ENCODE measurements at places on chromosomes 7 and 10. TPM values are rescaled to one million over a fixed set of nuclear protein-coding genes. Genes with fewer than 3 reads are reported as not detected.

- no peak for DNase-seq
These were observed 34.4 kb downstream of the SCRN1 start for GRCh38 chr7:29955075-29955792.

DNA sequence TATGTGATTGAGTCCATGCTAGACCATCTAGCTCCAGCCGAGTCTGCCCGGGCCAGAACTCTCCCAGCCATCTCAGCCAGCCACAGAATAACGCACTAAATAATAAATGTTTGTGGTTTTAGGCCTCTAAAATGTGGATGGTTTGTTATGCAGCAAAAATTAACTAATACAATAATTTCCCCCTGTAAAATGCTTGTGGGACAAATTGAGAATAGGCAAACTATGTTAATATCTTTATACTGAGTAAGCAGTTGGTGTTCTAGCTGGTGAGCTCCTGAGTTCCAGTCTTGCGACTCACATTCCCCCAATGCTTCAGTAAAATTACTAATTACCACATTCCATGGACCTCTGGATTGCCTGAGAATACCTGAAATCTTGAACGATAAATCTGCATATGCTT is 316.8 kb upstream of the NFE2L3 start:
- peak; percentile 33 for DNase-seq

DNA sequence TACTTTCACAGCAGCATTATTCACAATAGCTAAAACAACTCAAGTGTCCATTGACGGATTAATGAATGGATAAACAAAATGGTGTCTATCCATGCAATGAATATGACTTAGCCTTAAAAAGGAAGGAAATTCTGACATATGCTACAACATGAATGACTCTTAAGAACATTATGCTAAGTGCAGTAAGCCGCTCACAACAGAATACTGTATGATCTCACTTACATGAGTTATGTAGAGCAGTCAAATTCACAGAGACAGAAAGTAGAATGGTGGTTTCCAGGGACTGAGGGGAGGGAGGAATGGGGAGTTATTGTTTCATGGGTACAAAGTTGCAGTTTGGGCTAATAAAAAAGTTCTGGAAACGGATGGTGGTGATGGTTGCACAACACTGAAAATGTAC is 282.0 kb downstream of the GRID1 start:
- DNase-seq, result no peak

- DNase-seq, result no peak
These were observed 20.2 kb upstream of the CPA5 start for GRCh38 chr7:130324306-130324943.

GRCh38 chr7:50687575-50688225 is 95.0 kb downstream of the GRB10 start:
- DNase-seq, result peak; percentile 79

DNA sequence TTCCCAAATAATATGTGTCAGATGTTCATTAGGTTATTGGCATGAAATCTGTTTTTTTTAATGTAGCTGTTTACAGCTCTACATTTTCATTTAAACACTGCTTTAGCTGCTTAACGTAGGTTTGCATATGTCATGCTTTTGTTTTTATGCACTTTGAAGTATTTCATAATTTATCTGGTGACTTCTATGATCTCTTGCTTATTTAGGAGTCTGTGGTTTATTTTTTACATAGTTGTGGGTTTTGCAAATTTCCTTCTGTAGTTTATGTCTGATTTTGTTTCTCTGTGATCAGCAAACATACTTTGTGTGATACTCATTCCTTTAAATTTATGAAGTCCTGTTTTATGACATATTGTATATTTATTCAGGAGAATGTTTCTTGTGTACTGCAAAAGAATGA is 606.5 kb upstream of the PFKP start:
- no peak for DNase-seq

GRCh38 chr7:134785842-134786241 is 6.4 kb downstream of the CALD1 start:
- peak; percentile 18 for DNase-seq

- DNase-seq, result no peak
These were observed 406.3 kb downstream of the GFRA1 start for GRCh38 chr10:115866691-115867090.

DNA sequence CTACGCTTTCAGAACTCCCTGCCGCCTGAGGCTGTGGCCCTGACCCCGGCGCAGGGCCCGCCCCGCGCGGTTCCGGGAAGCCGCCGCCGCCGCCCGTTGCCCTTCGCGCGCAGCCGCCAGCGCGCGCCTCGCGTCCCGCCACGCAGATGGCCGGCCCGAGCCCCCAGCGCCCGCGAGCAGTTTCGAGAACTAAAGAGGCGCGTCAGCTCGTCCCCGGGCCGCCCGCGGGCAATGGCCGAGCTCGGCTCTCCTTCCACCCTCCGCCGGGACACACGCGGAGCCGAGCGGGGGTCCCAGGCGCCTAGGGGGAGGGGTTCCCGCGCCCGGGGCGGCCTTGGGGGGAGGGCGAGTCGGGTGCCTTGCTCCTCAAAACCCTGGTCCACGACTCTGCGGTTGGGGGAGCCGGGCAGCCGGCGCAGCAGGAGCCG is 1.8 kb downstream of the HNRNPF start:
- DNase-seq, result peak; percentile 35

DNA sequence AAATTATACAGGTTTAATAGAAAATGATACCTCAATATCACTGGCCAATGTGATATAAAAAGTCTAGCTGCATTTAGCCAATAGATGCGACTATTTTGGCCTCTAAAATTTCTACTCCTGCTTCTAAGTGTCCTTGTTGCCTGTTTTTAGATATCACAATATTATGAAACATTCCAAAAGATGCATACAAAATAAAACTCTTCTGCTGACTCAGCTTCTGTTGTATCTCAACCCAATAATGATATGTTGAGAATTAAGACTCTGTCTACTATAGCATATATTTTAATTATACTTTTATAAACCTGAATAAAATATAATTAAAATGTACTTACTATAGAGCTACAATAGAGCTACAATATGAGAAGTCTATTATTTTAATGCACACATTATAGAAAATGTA is 661.0 kb upstream of the TEX47 start:
- no peak for DNase-seq

DNA sequence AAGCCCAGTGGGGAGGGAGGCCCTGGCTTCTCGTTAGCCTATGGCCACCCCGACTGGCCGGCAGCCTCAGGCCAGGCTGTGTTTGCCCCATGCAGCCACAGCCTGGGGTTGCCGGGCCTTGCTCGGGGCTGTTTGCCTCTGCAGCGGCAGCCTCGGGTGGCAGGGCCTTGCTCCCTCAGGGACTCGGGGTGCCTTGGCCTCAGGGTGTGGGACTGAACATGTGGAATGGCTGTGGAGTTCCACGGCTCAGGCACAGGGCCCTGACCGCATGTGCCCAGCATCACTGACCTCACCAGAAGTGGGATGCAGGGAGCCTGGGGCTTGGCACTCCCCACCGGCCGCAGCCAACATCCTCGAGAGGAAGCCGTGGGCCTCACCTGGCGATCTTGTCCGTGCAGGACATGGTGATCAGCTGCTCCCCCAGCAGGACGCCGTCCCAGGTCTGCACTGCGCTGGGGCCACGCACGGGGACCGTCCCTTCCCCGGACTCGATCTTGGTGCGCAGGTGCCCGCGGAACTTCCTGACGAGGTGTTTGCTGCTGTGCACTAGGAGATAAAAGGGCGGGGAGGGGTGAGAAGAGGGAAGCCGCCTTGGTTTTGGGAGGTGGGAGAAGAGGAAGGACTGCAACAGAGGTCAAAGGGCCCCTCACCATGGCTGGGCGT is 160.5 kb downstream of the WDR37 start:
- no peak for DNase-seq

- no peak for DNase-seq
These were observed 37.0 kb upstream of the EGR2 start for GRCh38 chr10:62852961-62853702.

DNA sequence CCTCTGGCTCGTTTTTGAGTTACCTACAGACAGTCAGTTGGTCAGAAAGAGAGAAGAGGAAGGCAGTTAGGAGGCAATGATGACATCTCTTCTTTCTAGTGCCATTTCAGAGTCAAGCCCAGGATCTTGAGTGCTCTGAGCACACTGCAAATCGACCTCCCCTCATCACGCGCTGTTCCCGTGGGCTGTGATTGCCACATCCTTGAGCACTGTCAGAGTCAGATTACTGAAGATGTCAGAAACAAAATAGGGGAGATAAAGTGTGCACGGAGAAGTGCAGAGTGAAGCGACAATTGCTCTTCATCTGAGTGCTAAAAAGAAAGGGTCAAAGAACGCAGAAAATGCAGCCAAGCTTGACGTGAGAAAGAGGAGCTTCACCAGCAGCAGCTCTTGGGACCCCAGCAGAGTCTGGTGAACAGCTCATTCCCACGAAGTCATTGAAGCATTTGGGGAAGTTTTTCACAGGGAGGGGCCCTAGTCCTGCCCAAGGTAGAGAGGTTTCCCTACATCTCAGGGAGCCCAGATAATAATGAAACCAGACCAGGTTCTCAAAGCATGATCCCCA is 661.7 kb upstream of the AUTS2 start:
- no peak for DNase-seq

- DNase-seq, result no peak
These were observed 663.6 kb downstream of the PARD3 start for GRCh38 chr10:34151481-34151880.

DNA sequence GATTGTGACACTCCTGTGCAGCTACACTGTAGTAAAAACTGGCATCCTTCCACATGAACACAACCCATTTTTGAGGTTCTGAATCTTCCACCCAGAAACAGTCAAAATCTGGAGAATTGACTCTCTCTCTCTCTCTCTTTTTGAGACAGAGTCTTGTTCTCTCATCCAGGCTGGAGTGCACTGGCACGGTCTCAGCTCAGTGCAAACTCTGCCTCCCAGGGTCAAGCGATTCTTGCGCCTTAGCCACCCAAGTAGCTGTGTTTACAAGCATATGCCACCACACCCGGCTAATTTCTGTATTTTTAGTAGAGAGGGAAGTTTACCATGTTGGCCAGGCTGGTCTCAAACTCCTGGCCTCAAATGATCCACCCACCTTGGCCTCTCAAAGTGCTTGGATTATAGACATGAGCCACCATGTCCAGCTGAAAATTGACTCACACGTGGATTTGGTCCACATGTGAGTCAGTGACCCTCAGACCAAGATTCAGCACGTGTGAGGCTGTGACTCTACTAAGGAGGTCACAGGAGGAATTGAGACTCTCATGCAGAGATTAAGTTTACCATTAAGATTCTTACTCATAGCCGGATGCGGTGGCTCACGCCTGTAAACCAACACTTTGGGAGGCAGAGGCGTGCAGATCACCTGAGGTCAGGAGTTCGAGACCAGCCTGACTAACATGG is 12.1 kb upstream of the ZNF107 start:
- no peak for DNase-seq

GRCh38 chr10:129411393-129411705 is 55.7 kb upstream of the MGMT start:
- DNase-seq, result no peak

DNA sequence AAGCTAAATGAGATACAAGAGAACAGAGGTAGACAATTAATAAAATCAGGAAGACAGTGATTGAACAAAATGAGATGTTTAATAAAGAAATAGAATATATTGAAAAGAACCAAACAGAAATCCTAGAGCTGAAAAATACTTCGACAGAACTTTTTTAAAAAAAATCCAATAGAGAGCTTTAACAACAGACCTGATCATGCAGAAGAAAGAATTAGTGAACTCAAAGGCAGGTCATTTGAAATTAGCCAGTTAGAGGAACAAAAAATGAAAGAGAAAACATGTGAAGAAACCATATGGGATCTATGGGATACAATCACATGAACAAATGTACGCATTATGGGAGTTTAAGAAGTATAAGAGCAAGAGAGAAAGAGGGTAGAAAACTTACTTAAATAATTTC is 37.3 kb upstream of the ADRA2A start:
- no peak for DNase-seq

DNA sequence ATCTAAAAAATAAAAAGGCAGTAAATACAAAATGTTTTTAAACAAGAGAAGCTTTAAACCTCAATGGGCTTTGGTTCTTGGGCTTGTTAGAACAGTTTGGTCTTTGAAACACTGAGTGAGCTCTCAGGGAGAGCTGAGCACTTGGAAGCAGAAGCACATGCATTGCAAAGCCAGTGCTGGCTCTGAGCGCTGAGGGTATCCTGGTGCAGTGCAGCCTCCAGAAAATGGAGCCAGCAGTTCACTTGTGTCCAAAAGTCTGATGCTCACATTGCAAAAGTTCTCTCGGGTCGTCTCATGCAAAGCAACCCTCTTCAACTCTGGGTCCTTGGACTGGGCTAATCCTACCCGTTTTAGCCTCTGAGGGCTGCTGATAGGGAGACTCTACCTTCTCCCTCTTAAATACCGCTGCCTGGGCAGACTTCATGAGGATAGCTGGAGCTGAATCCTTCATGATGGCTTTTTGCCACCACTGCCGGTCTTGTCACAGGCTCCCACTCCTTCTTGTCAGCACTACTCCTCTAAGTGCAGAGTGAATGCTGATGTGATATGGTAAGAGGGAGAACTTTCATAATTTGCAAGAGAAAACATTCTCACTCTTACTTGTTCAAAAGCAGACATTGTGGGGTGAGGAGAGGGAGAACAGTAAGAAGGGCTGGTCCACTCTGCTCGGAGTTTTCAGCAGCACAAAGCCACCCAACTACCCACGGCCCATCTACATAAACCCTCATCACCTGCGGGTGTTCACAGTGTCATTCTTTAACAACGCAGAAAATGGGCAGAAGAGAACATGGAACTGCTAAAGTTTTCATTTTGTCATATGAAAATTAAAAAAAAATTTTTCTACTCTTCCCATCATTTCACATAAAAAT is 42.2 kb upstream of the BMPER start:
- DNase-seq, result no peak

DNA sequence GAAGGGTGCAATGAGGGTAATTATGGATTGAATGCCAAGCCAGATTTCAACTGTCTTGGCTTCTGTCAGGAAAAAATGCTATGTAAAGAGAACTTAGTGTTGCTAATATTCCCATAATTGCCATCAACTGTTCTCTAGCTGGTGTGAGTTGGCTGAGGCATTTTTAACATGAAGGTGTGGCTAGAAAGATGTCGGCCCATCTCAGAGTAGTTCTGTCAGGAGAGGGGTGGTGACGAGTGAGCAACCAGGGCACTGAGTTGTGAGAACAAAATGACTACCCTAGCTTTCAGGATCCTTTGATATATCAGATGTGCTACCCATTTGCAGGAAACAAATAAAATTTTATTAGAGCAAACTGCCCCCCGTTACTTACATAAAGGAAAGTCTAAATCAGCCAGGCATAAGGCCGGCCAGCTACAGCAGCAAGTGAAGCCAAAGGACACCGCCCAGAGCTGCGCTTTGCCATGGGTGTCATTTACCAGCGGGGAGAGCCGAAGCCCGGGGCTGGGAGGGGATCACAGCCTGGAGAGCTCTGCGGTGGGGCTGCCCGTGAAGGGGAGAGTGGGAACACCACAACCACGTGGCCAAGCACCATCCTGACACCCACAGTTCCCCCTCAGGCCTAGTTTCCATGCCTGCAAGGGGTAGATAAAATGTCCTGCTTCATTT is 141.4 kb downstream of the ICA1 start:
- no peak for DNase-seq

The TBXAS1 gene
- 2.4 TPM for total RNA-seq

The PDE1C gene
- 187 TPM for total RNA-seq

The AGR3 gene
- total RNA-seq, result not detected

The LIPK gene
- total RNA-seq, result not detected

The ANKRD2 gene
- total RNA-seq, result 0.27 TPM

The SLC18A2 gene
- total RNA-seq, result under 0.01 TPM

The WNT8B gene
- total RNA-seq, result not detected

The NYAP1 gene
- total RNA-seq, result 0.81 TPM

The MNX1 gene
- total RNA-seq, result not detected

The NPC1L1 gene
- total RNA-seq, result not detected

The WIPF3 gene
- total RNA-seq, result not detected

The JMJD1C gene
- total RNA-seq, result 120 TPM

The OR9A2 gene
- not detected for total RNA-seq

The TAF5 gene
- 3.8 TPM for total RNA-seq

The PKD2L1 gene
- total RNA-seq, result not detected

The UBTD1 gene
- 35.2 TPM for total RNA-seq

Data from fibroblast of the aortic adventitia (primary cell).